Epithelial cell of alveolus of lung (primary cell): ENCODE measurements at places on chromosomes 5 and 9. TPM values are rescaled to one million over a fixed set of nuclear protein-coding genes. Genes with fewer than 3 reads are reported as not detected.

The PCDHA8 gene
- total RNA-seq: not detected in 2 replicates

The AFAP1L1 gene
- 9.0 and 9.7 TPM in 2 replicates for total RNA-seq

The F2RL2 gene
- 0.56 and 4.5 TPM in 2 replicates for total RNA-seq

The TNPO1 gene
- total RNA-seq: 114 and 118 TPM in 2 replicates

The CA9 gene
- 6.7 and 52.0 TPM in 2 replicates for total RNA-seq

The PCSK1 gene
- total RNA-seq: 0.13 and 5.4 TPM in 2 replicates

The FBP2 gene
- total RNA-seq: not detected in 2 replicates

The RANBP3L gene
- total RNA-seq: 0.13 TPM in 1 of 2 replicates, not detected in the other

The TMEM245 gene
- 29.0 and 36.2 TPM in 2 replicates for total RNA-seq

The PCDHB14 gene
- total RNA-seq: 1.4 TPM in 1 of 2 replicates, not detected in the other

The SLC23A1 gene
- total RNA-seq: not detected in 2 replicates

The PCDHGB4 gene
- 3.7 and 9.3 TPM in 2 replicates for total RNA-seq

The MLANA gene
- not detected in 2 replicates for total RNA-seq

The CFAP77 gene
- total RNA-seq: 0.08 TPM in 1 of 2 replicates, not detected in the other

The STC2 gene
- total RNA-seq: 90.5 and 162 TPM in 2 replicates

The KCNIP1 gene
- not detected in 2 replicates for total RNA-seq

The CDH10 gene
- total RNA-seq: 0.08 and 2.6 TPM in 2 replicates

The GZMA gene
- not detected in 2 replicates for total RNA-seq

The CCL27 gene
- 0.39 TPM in 1 of 2 replicates, not detected in the other for total RNA-seq

The AGXT2 gene
- total RNA-seq: not detected in 2 replicates

The CATSPER3 gene
- not detected in 2 replicates for total RNA-seq

The CD274 gene
- 2.5 and 3.7 TPM in 2 replicates for total RNA-seq

The ITGA1 gene
- 41.2 and 53.8 TPM in 2 replicates for total RNA-seq

The TEX48 gene
- total RNA-seq: not detected in 2 replicates

The CCDC171 gene
- total RNA-seq: 1.0 and 1.9 TPM in 2 replicates

The TNFAIP8 gene
- total RNA-seq: 12.2 and 29.1 TPM in 2 replicates

The CARD6 gene
- total RNA-seq: 5.7 and 6.3 TPM in 2 replicates

The PCDHGA9 gene
- total RNA-seq: 1.4 and 7.8 TPM in 2 replicates

The ELOVL7 gene
- 0.39 TPM in 1 of 2 replicates, not detected in the other for total RNA-seq

The S100Z gene
- not detected in 2 replicates for total RNA-seq

The UGT3A1 gene
- total RNA-seq: not detected in 2 replicates

The NAIP gene
- 0.78 and 4.2 TPM in 2 replicates for total RNA-seq

The SPATA31A3 gene
- not detected in 2 replicates for total RNA-seq

The CRHBP gene
- not detected in 2 replicates for total RNA-seq

The LCN1 gene
- total RNA-seq: not detected in 2 replicates

The CCDC180 gene
- total RNA-seq: 0.65 and 0.96 TPM in 2 replicates

The PCDHGA12 gene
- total RNA-seq: 10.2 and 17.4 TPM in 2 replicates

The ADAMTSL1 gene
- 1.0 and 17.2 TPM in 2 replicates for total RNA-seq
